ENCODE measurements at places on chromosomes 2 and 18.

GRCh38 chr2:189236066-189236465 lies 56.5 kb upstream of the COL5A2 start:
- DNase-seq, result peak; percentile 56

GRCh38 chr2:240368781-240369331 lies 66.6 kb upstream of the GPC1 start:
- no peak for DNase-seq

DNA sequence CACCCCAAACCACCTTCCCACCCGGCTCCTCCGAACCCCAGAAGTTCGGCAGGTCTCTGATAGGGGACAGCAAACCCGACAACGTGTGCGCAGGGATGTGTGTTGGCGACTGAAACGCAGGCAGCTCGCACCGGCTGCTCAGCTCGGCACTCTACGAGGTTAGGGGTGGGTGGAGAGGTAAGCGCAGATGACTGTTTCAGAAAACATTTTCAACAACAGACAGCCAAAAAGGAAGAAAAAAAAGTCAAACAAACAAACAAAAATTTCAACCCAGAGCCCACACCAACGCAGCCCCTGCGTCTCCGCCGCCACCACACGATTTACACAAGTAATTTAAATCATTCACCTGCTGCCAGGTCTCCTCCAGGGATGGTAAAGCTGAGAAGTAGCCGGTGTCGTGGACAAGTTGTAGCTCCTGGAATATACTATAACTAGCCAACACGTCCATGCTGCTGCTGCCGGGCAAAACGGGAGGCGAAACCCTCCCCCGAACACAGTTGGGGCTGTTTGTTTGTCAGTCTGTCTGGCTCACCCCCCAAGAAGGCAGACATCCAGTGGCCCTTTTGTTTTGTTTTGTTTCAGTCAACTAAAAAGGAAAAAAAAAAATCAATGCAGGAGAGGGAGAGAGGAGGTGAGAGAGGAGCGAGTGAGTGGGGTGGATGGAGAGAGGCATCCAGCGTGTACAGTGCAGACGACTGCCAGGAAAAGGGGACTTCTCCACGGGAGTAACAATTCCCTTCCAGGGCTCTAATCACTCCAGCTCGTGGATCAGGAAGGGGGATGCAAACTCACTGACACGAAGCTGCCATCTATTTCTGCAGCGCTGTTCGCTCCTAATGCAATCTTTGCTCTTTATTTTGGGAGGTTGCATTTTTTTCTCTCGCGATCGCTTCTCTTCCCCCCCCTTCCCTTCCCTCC lies at the start of gene KLF7:
KLF7 (minus strand) TSS at position 828 of the 918 bp plus-strand sequence; CDS start at position 448, 380 bp downstream.
- peak; percentile 57 for DNase-seq

- DNase-seq, result peak; percentile 18
Measured at GRCh38 chr18:49362431-49362830, 98.0 kb downstream of the DYM start.

- DNase-seq, result no peak
Measured at GRCh38 chr2:227257820-227258219, 67.2 kb upstream of the MFF start.

DNA sequence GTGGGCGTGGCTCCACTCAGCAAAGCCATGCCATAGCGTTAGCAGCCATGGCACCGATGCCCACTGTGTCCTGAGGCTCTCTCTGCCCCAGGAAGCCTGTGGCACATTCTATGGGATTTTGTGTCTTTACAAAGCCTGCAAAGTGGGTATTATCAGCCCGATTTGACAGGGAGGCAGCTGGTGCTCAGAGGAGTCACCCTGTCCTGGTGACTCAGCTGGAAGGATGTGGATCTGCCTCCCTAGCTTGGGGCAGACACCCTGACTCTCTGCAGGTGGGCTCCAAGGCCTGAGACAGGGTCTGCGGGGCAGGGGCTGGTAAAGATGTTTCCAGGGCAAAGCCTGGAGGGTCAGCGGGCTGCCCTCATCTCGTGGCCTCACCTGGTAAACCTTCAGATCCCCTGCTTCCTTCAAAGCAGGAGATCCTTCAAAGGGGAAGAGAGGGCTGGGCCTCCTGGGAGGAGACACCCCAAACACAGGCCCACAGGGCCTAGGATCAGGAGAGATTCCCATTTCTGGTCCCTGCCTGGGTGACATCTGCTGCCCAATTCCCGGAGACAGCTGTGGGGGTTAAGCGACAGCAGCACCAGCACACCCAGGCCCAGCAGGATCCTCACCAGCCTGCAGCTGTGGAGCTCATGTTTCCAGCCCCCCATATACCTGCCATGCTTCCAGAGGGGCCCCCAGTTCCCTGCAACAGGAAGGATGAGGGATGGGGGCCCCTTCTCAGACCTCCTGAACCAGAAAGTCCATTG lies 3.0 kb upstream of the ASB1 start:
- DNase-seq, result peak; percentile 58

GRCh38 chr2:10552220-10552870 lies 104.2 kb upstream of the ODC1 start:
- no peak for DNase-seq

- no peak for DNase-seq
Measured at GRCh38 chr2:81481242-81481993, 1176.9 kb upstream of the LRRTM1 start.

DNA sequence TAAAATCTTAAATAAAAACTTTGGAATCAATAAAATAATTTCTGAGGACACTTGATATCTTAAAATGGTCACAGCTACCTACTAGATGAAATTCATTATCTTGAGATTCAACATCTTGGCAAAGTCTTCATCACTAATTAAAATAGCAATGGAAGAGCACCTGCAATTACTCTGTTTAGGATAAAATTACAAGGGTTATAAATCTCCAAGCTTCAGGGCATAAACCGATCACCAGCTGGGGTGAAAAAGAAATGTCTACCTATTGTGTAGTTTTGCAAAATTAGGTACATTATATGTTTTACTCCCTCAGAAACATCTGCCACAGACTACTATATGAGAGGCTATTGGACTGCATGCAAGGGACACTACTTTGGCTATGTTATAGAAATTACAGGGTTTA lies 327.1 kb downstream of the CCDC178 start:
- no peak for DNase-seq

- DNase-seq, result no peak
Measured at GRCh38 chr2:42977270-42978174, 185.1 kb upstream of the HAAO start.

- DNase-seq, result no peak
Measured at GRCh38 chr2:62894966-62895631, 155.5 kb upstream of the OTX1 start.

DNA sequence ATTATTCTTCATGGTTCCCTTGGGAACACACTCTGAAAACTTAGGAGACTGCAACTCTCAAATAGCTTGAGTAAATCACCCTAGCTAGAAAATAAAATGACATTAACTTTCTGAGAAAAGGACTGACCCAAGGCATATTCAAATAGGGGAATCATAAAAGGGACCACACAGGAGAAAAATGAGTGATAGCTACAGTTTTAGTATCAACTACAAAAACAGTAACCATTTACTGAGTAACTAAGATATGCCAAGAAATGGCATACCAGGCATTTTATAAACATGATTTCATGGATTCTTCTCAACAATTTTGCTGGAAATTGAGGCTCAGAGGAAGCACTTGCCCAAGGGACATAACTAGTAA lies 84.5 kb downstream of the AFF3 start:
- peak; percentile 78 for DNase-seq

- DNase-seq, result no peak
Measured at GRCh38 chr2:128986026-128986715, 667.5 kb upstream of the HS6ST1 start.

DNA sequence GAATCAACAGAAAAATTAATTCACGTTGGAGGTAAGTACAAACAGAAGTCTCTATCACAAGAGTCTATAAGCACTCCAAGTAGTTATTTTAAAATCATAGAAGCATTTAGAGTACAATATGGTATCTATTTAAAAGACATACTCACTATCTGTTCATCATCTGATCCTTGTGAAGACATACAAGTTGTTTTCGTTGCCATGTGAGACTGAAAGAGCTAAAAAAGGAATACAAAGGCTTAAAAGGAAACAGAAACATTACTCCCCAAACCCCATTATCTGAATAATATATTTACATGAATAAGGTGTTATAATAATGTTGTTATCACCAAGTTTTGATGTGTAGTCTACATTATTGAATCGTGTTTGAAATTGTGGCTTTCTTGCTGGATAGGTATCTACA lies 20.9 kb downstream of the SEPTIN10 start:
- no peak for DNase-seq
